ENCODE measurements at places on chromosomes 4 and X. TPM values are rescaled to one million over a fixed set of nuclear protein-coding genes. Genes with fewer than 3 reads are reported as not detected.

GRCh38 chr4:110181890-110182289 lies 16.5 kb downstream of the ELOVL6 start:
- DNase-seq: no peak

DNA sequence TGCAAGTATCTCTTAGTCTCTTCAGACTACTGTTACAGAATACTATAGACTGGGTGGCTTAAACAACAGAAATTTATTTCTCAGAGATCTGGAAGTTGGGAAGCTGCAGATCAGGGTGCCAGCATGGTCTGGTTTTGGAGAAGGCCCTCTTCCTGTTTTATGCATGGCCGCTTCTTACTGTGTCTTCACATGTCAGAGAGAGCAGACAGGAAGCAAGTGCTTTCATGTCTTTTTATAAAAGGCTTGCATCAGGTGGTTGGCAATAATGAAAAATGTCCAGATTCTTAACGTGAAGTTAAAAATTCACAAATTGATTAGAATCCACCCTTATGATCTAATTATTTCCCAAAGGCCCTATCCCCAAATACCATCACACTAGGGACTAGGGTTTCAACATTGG lies 284.9 kb downstream of the RPA4 start:
- DNase-seq: no peak

DNA sequence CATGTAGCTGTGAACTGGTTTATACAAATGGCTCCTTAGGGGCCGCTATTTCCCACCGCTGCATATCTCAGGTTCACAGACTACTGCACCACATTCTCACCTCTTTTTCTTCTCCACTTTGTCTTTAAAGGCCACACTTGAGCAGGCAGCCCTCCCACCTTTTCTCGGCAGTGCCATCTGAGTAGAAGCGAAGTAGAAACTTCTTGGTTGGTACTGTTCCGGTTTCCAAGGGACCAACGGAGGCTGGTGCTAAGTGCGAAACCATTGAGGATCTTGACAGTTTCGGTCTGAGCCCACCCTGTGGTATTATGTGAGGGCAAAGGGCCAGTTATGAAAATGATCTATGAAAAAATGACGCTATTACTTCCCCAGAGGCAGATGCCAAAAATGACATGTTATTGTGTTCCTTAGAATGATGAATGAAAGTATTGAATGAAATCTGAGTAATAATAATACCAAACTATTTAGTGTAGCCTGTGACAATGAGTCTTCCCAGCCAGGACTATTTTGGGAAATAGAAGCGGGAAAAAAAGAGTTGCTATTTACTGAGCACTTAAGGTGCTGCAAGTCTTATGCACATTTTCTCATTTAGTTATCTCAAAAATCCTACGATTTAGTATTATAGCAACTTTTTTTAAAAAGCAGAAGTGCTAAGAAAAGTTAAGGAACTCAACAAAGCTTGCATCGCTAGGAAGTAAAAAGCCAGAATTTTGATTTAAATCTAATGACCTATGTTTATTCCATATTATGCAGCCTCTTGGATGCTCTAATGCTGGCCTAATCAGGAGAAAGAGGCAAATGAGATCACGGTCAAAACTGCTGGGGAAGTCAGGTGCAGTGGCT lies 29.6 kb upstream of the CHRNA9 start:
- no peak for DNase-seq

Gene TRIM60
- total RNA-seq: not detected

- DNase-seq: no peak
Measured at GRCh38 chr4:2823671-2824328, 19.8 kb upstream of the ADD1 start.

DNA sequence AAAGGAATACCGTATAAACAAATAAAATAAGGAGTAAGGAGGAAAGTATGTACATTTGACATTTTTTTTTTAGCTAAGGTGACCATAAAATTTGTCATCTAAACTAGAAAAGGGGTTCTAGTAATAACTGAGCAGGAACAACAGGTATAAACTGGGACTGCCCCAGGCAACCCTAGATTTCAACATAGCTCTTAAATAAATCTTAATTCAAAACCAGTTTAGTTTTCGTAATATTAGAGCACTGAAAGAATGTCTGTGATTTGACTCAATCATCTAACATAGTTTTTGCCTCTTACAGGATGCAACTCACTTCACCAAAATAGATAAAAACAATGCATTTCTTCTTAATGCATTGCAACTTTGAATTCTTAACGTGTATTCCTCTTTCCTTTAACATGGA lies 257.7 kb downstream of the ADAMTS3 start:
- peak; percentile 45 for DNase-seq

GRCh38 chrX:150897421-150898320 lies 797 bp downstream of the CD99L2 start:
- DNase-seq: peak; percentile 7

DNA sequence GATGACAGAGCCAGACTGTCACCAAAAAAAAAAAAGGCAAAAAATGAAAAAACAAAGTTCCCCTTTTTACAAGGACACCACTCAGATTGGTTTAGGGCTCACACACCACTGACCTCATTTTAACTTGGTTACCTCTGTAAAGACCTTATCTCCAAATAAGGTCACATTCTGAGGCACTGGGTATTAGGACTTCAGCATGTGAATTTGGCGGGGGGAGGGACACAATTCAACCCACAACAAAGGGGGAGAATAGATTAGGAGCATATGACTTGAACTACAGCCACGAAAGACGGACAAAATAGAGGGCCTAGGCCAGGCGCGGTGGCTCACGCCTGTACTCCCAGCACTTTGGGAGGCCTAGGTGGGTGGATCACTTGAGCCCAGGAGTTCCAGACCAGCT lies 31.0 kb upstream of the ARAF start:
- no peak for DNase-seq

Gene WDR17
- 5.5 TPM for total RNA-seq

Gene DAPP1
- 3.4 TPM for total RNA-seq

DNA sequence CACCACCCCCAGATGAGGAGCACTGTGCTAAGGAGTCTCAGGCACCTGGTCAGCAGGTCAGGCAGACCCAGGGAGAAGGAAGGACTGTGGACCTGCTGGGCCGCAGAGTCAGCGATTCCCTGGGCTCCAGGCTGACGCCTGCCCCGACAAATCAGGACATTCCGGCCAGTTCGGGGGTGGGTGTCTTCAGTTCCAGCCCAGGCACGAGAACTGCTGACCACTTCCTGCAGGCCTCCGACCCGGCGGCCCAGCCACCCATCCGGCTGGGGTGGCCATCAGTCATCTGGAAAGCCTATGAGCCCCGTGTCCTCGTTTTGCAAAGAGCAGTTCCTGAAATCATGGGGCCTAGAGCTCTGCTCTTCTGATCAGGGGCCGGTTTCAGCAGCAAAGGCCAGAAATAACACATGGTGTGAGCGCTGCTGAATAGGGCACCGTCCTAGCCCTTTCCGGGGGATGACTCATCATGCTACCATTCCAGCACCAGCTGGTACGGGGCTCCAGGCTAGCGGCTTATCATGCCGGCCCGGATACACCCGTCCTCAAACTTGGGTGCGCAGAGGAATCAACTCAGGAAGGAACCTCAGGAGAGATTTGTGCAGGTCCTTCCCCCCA lies 7.8 kb upstream of the SH3TC1 start:
- peak; percentile 70 for DNase-seq

Gene TCEAL5
- total RNA-seq: not detected

Gene OPHN1
- total RNA-seq: 12.5 TPM

Gene ADH7
- not detected for total RNA-seq

Gene ADH6
- total RNA-seq: 1.1 TPM

GRCh38 chrX:12753366-12753765 lies 37.8 kb upstream of the PRPS2 start:
- no peak for DNase-seq

GRCh38 chrX:139882299-139882698 lies 50.6 kb downstream of the ATP11C start:
- DNase-seq: no peak

GRCh38 chr4:75429208-75429607 lies 85.0 kb downstream of the RCHY1 start:
- no peak for DNase-seq

DNA sequence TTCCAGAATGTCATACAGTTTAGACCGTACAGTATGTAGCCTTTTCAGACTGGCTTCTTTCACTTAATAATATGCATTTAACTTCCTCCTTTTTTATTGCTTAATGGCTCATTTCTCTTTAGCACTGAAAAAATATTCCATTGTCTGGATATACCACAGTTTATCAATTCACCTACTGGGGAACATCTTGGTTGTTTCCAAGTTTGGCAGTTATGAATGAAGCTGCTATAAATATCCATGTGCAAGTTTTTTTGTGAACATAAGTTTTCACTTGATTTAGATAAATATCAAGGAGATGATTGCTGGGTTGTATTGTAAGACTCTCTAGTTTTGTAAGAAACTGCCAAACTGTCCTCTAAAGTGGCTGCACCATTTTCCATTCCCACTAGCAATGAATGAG lies 375.5 kb downstream of the PCDH18 start:
- DNase-seq: no peak

Gene HSFX3
- total RNA-seq: not detected

Gene HSFX4
- not detected for total RNA-seq

Gene BANK1
- total RNA-seq: 1.9 TPM

- no peak for DNase-seq
Measured at GRCh38 chrX:124717537-124717936, 371.2 kb downstream of the SH2D1A start.

DNA sequence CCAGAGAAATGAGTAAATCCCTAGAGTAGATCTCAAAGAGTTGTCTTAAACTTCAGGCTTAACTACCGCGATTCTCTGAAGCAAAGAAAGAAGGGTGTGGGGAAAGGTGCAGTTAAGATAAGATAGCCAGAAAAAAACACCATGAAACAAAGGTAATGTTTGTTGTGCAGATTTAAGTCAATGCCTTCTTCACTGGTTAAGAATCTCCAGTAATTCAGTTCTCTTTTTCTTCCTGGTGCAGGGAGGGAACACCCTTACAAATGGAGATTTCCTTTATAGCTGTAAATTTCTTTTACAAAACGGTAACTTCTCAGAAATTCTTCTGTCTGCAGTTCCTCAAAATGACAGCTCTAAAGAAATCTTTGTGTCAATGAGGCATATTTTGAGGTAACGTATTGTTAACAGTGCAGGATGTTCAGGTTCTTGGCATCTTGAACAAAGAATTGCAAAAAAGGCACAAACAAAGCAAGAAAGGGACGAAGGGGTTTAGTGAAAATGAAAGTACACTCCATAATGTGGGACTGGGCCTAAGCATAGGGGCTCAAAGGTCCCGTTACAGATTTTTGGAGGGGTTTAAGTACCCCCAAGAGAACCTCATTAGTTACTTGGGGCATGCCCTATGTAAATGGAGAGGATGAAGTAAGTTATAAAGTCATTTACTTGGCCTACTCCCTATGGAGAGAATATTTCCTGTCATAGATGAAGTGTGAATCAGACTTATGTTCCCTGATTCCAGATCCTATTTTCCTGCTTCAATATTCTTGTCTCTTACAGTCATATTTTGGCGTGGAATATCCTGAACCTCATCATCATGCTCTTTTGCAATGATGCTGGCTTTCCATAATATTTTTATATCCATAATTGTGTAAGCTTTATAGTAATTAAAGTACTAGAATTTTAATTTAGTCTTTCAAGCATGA lies 492.0 kb downstream of the PCDH11X start:
- no peak for DNase-seq

- DNase-seq: peak; percentile 71
Measured at GRCh38 chr4:110532901-110533589, 57.1 kb downstream of the ENPEP start.

DNA sequence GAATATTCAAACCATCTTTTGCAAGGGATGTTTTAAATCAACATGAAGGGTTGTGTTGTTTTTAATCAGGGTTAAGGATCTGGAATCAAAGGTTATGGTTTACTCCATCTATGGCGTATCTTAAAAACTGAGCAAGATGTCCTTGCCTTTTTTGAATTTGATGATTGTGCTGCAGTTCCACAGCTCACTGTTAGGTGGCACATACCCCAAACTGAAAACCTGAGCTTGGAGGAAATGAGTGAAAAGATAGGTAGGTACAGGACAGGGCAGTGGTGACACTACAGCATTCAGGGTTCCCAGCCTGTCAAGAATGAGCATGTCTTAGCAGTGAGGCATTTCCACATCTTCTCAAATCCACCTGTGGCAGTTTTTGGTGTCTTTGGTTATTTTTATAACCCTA lies 13.1 kb upstream of the EOLA1 start:
- peak; percentile 32 for DNase-seq

- DNase-seq: no peak
Measured at GRCh38 chr4:106426069-106426468, 57.5 kb upstream of the GIMD1 start.

- DNase-seq: no peak
Measured at GRCh38 chrX:642436-643240, 12.0 kb downstream of the SHOX start.

DNA sequence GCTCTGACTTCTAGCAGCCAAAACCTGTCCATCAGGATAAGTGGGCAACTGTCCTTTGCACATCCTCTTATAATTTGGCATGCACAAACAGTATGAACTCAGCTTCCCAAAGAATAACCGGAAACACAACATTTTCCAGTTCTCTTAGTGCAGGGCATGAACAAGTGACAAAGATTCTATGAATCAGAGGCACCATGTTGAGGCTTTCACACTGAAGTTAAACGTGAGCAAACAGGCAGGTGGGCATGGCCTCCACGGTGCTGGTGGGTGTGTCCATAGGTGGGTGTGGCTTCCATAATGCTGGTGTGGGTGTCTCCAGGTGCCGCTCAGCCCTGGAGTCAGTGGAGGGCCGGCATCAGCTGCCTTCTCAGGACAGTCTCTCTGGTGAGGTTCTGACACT lies 196.5 kb downstream of the SMIM20 start:
- DNase-seq: no peak

- DNase-seq: peak; percentile 78
Measured at GRCh38 chrX:40132751-40133150, 35.0 kb upstream of the BCOR start.

DNA sequence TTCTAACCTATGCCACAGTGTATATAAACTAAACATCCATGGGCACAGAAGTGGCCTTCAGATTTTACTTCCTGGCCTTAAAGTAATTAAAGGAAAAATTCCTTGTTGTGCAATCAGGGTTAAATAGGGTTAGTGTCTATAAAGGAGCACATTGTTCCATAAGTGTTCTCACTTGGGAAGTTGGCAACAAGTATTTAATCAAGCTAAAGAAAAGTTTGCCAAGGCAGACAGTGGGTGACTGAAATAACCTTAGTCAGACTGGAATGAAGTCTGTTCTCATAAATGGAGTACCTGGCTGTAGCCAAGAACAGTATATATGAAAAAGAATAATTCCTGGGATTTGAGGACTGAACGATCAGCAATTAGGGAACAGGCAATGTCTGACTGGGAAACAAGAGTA lies 213.6 kb downstream of the HTR2C start:
- peak; percentile 1 for DNase-seq

GRCh38 chr4:39278476-39278875 lies 87.7 kb downstream of the RFC1 start:
- DNase-seq: no peak

- no peak for DNase-seq
Measured at GRCh38 chr4:10118048-10119004, 1.7 kb upstream of the WDR1 start.

- no peak for DNase-seq
Measured at GRCh38 chrX:130836447-130836846, 66.6 kb downstream of the ENOX2 start.

Gene RNF150
- 15.5 TPM for total RNA-seq
